ENCODE measurements at places on chromosomes 3 and 15.

DNA sequence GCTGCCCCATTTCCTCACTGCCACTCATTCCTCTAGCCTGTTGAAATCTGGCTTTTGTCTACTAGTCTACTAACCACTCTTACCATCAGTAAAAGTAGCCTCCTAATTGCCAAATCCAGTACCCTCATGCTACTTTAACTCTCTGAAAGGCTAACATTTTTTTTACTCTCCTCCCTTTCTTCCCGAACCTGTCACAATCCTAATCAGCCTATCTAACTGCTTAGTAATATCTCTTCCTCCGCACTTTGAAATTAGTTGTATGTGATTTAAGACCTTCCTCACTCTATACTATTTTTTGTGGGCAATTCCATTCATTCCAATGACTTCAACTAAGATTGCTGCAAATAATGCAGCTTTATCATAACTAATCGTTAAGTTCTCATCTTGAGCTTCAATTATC, 3.7 kb downstream of the SENP7 start:
- no peak for DNase-seq

DNA sequence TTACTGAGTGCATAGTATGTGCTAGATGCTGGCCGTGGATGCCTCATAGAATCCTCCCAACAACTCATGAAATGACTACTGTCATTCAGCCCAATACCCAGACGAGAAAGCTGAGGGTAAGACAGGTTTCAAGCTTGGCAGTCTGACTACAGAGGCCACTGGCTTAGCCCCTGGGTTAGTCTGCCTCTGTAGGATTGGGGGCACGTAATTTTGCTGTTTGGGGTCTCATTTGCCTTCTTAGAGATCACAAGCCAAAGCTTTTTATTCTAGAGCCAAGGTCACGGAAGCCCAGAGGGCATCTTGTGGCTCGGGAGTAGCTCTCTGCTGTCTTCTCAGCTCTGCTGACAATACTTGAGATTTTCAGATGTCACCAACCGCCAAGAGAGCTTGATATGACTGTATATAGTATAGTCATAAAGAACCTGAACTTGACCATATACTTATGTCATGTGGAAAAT, 1.0 kb upstream of the CCR5 start:
- peak; percentile 28 for DNase-seq

DNA sequence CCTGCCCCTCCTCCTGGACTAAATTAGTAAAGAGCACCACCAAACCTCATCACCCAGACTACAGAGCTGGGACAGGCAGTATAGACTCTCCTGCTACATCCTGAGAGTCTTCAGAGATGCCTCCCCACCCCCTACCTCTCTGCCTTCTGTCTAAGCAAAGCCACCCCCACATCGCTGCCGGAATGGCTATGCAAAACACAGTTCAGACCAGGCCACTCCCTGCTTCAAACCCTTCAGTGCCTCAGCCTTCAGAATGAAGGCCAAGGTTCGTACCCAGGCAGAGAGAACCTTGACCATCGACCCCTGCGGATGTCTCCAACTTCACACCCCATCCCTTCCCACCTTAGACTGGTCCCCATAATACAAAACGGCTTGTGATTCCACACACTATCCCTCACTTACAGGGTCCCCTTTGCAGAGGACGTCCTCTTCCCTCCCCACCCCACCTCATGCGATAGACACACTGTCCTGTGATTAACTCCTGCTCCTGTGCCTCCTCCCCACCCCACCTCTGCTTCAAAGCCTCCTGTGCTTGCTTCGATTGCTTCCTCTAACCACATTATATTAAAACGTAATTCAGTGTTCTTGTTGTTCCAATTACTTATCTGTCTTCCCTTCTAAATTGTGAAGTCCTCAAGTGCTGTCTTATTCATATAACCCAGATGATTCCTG, 175.3 kb downstream of the UACA start:
- no peak for DNase-seq

DNA sequence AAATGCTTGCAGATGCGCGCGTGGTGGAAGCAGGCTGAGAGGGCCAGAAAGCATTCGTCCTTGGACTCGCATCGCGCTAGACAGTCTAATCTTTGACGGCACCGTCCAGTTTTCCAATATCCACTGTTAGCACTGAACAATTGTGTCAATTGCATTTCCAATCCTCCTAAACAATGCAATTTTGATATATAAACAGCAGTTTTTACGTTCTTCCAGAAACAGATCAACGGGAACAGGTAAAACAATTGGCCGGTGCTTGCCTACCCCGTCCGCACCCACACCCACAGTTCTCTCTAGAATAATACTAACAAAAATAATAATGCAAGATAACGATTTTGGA, 17.2 kb downstream of the CPN2 start:
- DNase-seq: no peak

GRCh38 chr3:72187131-72187530, 402.2 kb upstream of the PROK2 start:
- no peak for DNase-seq

GRCh38 chr3:113436809-113437208, 4.5 kb downstream of the CFAP44 start:
- no peak for DNase-seq

GRCh38 chr3:80870476-80871041, 890.9 kb downstream of the GBE1 start:
- no peak for DNase-seq

DNA sequence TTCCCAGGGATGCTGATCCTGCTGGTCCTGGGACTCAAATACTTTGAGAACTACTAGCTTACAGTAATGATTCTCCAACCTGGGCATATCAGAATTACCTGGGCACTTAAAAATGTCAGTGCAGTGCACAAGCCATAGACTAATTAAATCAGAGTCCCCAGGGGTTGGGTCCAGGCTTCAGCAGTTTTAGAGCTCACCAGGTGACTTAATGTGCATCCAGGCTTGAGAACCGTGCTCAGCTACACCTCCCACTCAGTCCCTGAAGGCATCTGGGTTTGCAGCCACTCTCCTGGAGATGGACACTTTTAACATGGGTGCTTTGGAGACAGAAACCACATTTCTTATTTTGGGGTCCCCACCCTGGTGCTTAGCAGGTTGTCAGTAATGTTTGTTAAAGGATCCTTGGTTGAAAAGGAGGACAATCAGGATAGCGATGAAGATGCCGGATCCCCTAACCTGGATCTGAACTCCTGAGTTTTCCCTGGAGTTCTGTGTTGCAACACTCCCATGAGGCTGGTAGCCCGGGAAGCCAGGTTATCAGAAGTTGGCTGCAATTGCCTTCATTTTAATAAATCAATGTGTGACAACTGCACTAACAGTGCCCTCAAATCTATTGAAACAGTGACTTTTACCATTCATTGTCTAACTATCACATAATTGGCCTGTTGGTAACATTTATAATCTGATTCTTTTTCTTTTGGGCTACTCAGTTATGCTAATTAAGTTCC, 48.1 kb downstream of the BFSP2 start:
- DNase-seq: no peak

- DNase-seq: no peak
Measured at GRCh38 chr3:29099775-29100174, 181.1 kb upstream of the RBMS3 start.

DNA sequence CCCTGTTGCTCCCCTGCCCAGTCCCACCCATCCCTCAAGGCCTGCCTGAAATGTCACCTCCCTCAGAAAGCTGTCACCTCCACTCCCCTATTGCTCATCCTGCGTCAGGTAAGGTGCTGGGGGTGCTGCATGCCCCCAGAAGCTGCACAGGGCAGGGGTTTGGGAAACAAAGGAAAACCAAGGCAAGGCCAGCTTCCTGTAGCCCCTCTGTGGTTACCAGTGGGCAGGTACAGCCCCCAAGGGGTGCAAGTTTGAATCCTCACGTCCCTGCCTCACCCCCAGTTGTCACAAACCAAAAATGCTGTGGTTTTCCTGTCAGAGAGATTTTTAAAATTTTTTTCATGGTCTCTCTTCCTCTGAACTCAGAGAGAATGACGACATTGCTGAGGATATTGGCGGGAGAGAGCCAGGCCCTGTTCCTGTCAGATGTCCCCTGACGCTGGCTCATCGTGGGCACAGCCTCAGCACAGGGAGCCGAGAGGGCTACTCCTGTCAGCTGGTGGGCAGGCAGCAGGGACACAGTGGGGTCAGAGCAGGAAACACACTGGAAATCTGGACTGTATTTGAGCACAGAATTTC, 27.0 kb downstream of the PSTPIP1 start:
- no peak for DNase-seq

GRCh38 chr3:45915518-45916231, 27.6 kb upstream of the CXCR6 start:
- peak; percentile 64 for DNase-seq

GRCh38 chr3:122973893-122974615, 53.5 kb downstream of the SEMA5B start:
- no peak for DNase-seq

DNA sequence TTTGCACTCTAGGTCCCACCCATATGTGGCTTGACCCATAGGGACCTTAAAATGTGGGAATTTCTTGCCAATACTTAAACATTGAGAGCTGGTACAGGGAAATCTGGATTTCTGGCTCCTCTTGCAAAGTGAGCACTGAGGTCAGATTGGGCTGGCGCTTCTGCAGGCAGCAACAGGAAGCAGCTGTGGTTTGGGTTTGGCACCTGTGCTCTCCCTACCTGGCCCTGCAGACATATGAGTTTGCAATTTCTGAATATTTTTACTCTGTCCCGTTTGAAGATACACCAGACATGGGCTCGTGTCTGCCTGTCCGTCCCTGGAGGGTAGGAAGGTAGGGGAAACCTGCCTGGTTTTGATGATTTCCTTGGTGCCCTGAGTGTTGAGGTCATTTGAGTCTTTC, 74.8 kb upstream of the SEC13 start:
- DNase-seq: no peak

DNA sequence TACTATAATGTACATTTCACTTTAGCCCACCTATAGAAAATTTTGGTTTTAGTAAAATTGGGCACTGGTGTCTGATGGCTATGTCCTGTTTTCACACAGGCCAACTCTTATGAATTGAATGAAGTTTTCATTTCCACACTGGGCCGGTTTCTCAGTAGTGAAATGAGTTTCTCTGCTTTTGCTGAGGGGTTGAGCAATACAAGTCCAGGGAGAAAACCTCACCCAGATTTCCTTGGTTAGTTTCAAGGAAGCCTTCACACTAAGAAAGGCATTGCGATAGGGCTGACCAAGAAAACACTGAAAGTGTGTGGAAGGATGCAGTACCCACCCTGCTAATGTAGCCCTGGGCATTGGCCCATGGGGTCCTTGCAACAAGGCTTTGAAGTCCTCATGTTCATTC, 331.5 kb upstream of the CFAP20DC start:
- DNase-seq: no peak

- no peak for DNase-seq
Measured at GRCh38 chr15:33671456-33671855, 296.8 kb upstream of the CHRM5 start.

DNA sequence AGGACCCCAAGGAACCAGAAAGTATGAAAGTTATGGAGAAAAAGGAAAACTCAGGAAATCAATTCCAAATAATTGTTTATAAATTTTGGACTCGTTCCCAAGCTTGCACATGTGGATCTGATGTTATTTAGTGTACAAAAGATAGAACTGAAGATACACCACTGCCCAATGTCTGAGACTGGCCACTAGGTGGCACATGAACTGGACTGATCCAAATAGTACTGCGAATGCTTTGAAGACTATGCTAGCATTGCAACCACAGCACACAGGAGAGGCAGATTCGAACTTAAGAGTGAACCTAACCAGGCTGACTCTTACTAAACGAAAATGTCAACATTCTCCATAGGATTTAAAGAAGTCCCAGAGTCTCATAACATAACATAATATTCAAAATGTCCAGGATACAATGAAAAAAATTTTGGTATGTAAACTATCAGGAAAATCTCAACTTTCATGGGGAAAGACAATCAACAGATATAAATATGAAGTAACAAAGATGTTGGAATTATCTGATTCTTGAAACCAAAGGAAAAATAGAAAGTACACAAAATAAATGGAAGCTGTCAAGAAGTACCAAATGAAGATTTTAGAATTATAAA, 596.7 kb downstream of the FGF12 start:
- DNase-seq: no peak

GRCh38 chr3:22886439-22887068, 316.6 kb upstream of the UBE2E2 start:
- DNase-seq: no peak

GRCh38 chr3:111547631-111548030, 5.6 kb downstream of the CD96 start:
- no peak for DNase-seq

- DNase-seq: no peak
Measured at GRCh38 chr3:37907906-37908305, 46.2 kb downstream of the CTDSPL start.

DNA sequence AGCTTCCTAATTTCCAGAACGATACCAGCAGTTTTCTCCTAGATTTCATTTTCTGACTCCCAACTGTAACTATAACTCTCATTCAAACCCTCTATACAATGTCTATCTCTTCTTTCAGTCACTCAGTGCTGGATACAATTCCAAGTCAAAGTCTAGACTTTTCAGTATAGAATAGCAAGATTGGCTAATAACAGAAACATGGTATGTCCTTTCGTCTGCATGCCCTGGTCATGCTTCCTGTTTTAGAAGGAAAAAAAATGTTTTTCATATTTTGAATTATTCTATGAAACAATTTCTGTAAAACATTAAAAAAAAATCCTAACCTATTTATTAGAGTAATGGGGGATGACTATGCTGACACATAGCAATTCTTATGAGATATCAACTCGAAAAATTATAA, 180.0 kb downstream of the KCNAB1 start:
- no peak for DNase-seq

GRCh38 chr3:124303305-124303910, 311.5 kb upstream of the ROPN1 start:
- DNase-seq: no peak

DNA sequence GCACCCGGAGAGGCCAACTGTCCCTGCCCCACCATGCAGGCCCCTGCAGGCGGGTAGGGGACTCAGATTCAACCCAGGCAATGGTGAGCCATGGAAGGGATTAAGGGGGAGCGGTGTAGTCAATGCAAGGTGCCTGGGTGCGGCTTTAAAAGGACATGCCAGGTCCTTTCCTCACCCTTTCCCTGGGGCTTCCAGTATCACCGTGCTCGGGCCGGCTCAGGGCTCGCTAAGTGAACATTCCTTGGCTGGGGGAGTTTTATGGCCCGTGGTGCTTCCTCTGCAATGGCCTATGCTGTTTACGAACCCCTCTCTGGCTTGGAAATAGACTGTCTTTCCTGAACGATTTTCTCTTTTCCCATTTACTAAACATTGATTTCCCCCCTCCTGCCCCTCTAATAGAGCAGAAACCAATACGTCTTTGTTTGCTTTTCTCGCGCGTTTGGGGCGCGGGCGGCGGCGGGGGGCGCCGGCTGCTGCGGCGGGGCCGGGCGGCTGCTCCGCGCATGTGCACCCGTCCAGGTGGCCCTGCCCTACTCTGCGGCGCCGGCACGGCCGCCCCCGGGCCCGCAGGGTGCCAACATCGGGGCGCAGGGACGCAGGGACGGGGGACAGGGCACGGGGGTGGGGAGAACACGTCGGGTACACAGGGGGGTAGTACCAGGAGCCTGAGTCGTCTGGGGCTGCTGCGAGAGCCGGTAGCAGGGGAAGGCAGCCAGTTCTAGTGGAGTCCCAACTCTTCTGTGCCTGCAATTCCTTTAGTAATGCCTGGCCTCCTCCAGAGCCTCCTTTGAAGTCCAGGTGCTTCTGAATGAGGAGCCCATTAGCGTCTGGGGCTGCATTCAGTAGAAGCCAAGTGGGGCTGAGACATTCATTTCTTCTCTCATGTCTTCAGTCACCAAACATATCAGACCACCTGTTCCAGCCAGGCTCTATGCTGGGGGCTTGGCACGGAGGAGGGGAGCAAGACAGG, 26.9 kb upstream of the CACNA2D2 start:
- no peak for DNase-seq

- no peak for DNase-seq
Measured at GRCh38 chr3:25604107-25604805, 60.5 kb downstream of the TOP2B start.

GRCh38 chr3:32215185-32215584, 23.3 kb upstream of the CMTM8 start:
- no peak for DNase-seq

Measured in activated CD8-positive, alpha-beta memory T cell treated with anti-CD3 and anti-CD28 coated beads for 48 hours (primary cell).